Activated T-cell treated with anti-CD3 and anti-CD28 coated beads for 48 hours (primary cell): ENCODE measurements at places on chromosomes 5 and 9.

DNA sequence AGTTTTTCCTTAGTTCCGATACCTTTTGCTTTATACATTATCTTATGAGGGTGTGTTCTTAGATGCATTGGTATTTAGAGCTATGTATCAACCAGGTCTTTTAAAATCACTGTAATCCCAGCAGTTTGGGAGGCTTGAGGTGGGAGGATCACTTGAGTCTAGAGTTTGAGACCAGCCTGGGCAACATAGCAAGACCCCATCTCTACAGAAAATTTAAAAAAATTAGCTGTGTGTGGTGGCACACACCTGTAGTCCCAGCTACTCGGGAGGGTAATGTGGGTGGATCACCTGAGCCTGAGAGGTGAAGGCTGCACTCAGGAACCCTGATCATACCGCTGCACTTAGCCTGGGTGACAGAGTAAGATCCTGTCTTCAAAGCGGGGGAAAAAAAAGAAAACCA is 15.1 kb downstream of the SPIN1 start:
- no peak for DNase-seq

DNA sequence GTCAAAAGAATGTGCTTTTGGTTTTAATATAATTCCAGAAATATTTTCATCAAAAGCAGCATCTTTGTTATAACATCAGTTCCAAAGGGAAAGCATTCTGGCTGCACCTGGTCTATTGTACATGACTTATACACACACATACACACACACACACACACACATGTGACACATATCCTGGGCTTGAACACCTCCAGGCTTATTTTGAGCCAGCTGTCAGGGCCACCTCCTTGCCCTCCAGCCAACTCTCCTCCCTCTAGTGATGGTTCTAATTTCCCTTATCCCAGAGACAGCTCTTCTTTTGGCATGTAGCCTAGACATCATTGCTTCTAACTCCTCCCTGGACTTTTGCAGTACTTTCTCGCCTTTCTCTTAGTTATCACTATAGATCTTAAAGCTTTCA is 115.0 kb downstream of the PIK3R1 start:
- no peak for DNase-seq

DNA sequence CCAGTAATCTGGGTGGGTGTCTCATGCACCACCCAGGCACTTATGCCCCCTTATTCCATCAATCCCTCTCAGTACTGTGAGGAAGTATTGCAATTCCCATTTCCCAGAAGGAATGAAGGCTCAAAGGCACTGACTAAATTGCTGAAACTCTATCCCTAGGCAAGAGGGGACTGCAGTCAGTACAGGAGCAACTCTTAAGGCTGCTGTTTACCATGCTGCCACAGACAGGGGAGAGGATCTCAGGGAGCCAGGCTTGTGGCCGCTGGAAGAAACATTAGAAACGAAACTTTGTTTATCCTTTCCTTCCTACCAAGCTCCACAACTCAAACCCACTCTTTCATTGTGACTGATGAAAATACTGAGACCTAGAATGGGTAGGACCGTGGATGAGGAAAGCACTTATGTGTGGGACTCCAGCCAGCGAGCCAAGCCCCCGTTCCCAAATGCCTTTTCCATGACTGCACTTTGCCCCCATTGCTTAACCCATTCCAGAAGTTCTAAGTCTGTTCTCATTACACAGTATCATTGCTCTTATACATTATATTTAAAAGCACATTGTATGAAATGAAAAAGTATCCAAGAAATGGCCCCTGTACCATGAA is 54.3 kb downstream of the TLE1 start:
- no peak for DNase-seq

DNA sequence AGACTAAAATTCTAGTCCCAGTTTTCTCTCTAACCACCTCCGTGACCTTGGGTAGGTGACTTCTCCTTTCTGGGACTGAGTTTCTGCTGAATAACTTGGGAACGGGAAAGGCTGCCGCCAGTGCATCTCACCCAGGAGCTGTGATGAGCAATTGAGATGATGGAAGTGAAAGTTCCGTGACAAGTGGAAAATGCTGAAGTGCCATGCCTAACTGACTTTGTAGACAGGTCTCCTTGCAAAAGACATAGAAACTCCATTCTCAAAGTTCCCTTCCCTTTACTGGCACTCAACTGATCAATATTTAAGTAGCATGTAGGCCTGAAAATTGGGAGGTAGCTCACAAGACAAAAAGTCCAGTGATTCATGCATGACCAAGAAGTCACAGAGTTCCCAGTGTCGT is 6.3 kb upstream of the ADAM19 start:
- no peak for DNase-seq

DNA sequence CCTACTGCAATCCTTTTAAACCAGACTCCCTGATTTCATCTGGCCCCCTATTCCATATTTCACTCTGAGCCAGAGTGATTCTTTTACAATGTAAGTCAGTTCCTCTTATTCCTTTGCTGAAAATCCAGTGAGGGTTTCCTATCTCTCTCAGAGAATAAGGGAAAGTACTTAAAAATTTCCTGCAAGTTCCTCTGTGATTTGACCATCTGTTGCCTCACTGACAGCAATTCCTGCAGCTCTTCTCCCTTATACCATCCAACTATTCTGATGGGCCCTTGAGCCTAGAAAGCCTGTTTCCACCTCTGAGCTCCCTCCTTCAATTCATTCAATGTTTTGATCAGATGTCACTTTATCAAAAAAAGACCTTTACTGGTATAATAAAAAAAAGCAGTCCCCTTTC is 317.1 kb upstream of the CCNH start:
- no peak for DNase-seq

DNA sequence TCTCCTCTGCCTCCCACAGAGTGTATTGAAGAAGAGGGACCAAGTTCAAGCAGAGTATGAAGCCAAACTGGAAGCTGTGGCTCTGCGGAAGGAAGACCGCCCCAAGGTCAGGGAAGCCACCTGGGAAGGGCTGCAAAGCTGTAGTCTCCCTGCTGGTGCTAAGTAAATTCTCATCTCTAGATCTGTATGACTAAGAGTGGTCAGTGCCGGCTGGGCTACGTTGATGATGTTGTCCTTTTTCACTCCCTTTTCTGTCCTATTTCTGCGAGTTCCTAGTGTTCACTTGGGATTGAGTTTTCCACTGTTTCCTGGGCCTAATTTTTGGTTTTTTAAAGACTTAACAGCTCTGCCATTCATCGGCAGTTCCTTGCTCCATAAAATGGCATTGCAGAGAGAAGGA is 39.8 kb downstream of the SLC46A2 start:
- DNase-seq, result no peak

DNA sequence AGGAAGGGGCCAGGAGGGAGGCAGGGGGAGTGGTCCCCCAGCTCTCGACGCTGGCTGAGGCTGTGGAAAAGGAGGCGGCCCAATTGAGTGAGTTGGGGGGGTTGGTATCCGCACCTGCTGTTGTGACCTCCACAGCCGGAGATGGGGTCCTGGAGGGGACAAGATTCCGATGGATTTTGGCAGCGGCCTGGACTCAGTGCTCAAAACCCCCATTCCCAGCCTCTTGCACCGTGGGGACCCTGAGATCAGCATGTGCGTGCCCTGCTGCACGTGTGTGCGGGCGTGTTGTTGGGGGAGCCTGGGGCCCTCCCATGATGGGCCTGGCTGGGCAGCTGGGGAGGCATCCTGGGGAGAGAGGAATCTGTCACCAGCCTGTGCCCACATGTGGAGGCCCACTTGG is 15.0 kb downstream of the CNTFR start:
- no peak for DNase-seq
